ENCODE measurements at places on chromosomes 1 and 21.
A peak's percentile ranks its signal among the peaks of the same experiment; 100 is the strongest.

DNA sequence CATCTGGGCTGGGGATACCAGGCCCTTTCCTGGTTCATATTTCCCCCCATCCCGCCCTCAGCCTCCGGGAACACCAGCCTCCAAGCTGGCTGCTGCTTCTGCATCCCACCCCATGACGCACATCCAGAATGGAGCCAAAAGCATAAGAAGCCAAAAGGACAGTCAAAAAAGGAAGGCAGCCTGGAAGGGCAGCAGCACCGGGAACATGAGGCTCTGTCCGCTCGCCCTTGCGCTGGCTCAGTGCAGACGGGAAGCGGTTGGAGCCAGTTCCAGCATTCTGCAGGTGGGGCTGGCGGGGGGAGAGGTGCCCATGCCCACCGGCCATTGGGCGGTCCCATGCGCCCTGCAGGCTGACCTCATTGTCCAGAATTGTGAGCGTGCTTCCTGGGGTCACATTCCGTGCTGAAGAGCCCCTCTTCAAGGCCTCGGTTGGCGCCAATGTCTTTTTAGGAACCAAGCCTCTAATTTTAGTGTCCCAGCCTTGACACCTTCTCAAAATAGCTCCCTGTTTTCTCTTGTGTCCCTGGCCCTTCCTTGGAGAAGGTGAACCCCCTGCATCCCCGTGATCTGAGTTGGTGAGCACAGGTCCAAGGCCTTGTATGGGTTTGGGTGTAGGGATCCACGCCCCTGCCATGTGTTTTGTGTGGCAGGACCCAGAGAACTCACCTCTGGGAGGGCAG is 28.4 kb upstream of the NPPB start:
- no peak for DNase-seq

DNA sequence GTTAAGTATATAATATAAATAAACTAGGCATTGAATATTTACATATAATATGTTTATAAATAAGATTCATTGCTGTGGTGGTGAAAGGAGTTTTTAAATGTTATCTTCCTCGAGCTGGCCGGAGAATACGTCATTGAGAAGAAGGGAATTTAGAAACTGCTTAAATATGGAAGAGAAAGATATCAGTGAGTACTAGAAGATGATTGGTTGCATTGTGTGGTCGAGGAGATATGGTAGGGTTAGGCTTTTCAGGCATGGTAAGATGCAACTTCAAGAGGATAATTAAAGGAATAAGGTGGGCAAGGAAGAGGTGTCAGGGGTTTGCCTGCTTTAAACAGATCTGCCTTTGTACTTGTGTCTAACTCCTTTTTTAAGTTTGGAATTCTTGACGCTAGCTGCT is 73.5 kb downstream of the RPS6KC1 start:
- DNase-seq = no peak

GRCh38 chr1:51509773-51510172 is 9.3 kb downstream of the EPS15 start:
- no peak for DNase-seq

DNA sequence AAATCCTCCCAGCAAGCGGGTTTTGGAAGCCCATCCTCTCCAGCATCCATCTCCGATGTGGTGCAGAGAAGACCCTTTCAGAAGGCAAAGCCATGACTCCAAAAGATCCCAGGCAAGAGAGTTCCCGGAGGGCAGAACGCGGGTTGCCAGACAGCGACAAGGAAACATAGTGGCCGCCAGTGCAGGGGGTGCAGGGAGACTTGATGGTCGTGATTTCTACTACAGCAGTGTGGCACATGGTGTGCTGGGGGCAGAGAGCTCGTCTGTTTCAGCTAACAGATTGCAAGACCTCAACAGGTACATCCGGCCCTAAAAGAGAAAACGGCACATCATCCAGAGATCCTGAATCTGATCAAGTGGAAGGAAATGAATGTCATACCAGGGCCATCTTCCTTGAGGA is 74.3 kb downstream of the HLCS start:
- DNase-seq = no peak

DNA sequence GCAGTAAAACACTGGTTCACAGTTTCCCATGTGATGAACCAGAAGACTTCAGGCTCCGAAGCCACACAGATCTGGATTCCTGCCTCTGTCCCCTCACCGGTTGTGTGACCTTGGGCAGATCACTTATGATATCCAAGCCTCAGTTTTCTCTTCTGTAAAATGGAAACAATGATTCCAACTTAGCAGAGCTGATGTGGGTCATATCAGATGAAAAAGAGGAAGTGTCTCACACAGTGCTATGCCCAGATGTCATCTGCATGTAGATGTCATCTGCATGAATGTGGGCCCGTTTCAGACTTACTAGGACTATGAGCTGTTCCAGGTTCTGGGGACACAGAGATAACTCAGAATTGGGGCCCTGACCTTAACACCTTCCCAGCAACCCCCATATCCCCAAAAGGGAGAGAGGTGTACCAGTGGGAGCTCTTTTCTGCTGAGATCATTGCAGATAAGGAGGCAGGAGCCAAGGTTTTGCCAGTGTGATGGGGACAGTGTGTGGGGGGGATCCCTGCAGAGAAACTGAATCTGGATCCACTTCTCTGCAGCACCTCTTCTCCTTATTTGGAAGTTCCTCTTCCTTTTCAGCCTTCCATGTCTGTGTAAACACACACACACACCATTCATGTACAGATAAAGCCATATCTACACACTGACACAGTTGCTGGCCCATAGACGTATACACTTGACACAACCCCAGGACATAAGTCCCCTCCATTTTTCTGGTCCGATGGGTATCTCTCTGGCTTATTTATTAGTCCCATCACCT is 5.0 kb upstream of the ADGRB2 start:
- DNase-seq = no peak

DNA sequence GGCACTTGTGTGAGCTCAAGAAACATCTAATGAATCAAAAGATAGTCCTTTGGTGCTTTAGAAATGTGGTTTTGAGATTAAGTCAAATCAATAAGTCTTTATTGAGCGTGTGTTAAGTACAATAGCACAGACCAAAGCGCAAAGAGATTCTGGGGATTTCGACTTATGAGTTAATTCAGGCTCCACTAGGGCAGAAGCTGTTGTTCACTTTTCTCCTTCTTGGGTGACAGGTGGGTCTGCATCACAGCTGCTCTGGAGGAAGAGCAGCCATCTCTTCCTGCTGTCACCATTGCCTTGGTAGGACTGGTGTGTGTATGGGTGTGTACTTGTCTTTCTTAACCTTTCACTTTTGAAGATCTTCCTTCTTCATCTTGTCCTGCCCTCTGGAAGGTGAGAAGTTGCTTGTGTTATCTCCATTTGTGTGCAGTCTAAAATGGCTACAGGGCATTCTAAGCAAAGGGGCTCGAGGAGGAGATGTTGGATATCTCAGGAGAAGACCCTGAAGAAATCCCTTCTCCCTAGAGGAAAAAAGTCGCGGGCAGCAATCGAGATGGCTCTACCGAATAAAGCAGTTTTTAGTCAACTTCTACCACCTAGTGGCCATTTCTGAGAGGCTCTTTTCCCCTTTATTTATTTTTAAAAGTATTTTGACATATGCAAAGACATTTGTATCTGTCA is 22.9 kb upstream of the DISC1 start:
- DNase-seq = peak; percentile 43

- no peak for DNase-seq
Measured at GRCh38 chr1:102782144-102782543, 326.2 kb downstream of the COL11A1 start.

DNA sequence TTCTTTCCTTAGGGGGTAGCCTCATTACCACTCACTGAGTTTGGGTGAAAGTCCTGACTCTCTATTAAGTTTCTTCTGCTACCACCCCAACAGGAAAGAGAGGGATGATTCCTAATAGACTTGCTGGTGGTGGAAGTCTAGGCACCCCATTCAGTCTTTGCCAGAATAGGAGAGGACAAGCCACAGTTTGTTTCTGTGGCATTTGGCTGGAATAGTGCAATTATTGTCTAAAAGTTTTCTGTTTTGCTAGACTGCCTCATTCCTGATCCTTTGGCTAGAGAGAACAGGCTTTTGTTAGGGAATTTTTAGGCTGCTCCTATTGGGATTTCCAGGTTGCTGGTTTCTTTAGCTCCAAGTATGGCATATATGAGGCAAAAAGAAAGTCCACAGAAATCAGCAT is 9.9 kb upstream of the HJV start:
- DNase-seq = no peak

GRCh38 chr1:169796274-169796810 is 1.6 kb upstream of the METTL18 start:
- no peak for DNase-seq

DNA sequence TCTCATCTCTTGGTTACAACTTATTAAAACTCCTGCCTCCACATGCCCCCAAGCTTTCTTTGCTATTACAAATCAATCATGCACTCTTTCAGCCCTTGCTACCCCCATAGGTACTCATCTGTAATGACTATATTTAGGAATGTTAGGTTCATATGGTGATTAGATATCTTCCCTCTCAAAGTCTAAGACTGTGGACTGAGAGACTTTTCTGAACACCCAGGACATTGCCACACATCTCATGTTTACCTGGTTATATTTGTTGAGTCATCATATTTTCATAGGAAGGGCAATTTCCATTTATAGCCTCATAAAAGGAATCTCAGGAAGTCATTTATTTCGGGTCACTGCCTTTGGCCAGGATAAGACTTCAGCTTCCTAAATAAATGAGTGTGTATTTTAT is 81.5 kb upstream of the LPGAT1 start:
- DNase-seq = no peak
